COR-L47 (cell line): ENCODE measurements at places on chromosomes 11 and 22.

DNA sequence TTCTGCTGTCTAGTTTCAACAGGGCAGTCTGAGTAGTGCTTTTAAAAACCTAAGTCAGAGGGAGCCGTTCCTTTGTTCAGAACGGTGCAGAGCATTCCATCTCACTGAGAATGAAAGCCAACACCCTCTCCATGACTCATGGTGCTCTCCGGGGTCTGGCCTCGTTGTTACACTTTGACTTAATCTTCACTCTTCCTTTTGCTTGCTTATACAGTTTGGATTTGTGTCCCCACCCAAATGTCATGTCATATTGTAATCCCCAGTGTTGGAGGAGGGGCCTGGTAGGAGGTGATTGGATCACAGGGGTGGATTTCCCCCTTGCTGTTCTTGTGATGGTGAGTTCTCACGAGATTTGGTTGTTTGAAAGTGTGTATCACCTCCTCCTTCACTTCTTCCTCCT, 292.2 kb downstream of the ST3GAL4 start:
- DNase-seq, result no peak

DNA sequence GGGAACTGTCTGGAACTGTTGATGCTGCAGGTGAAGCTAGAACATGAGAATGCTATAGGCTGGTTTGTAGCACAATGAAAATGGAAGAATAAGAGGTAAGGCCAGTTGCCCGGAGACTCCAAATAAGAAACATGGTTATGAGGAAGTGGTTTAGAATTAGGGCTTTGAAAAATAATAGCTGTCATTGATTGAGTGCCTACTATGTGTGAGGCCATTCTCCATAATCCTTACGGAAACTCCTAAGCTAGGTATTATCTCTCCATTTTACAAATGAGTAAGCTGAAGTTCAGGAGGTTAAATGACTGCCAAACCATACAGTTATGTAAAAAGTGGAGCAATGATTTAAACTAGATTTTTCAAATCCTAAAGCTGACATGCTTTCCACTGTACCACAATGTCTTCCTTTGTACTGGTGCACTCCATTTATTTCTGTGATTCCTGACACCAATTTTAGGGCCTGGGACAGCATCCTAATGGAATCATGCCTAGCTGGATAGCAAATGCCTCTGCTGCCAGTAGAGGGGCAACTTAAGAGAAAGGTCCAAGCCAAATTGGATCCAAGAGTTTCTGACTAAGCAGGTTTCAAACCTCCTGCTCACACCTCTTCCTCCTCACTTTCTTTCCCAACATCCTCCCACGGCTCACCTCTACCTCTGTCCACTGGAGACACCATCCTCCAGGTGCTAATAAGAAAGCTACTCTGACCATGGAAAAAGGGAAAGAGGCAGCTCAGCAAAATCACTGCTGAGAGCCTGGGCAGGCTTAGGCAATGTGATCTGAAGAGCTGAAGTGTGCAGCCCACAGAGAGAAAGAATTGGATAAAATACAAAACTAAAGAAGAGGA, 46.9 kb upstream of the PICALM start:
- no peak for DNase-seq

GRCh38 chr11:78189851-78190250, 1.1 kb downstream of the USP35 start:
- DNase-seq, result no peak

DNA sequence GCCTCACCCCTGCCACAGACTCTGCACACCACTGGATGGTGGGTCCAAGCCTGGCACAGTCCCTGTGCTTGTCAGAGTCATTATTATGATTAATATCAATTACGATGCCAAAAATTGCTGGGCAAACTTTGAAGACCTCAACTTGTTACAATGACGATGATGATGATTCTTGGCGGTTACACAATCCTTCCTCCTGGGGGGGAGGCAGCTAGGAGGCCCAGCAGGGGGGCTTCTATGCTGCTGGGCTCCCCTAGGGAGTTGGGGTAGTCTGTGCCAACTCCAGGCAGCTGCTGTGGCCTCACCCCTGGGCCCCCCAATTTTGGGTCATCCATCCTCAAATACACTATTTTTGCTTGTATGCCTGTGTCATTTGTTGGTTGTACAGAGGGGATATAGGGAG, 12.0 kb downstream of the SLC35E4 start:
- DNase-seq, result no peak

- DNase-seq, result no peak
Observed at GRCh38 chr11:95058621-95059020, 8.1 kb upstream of the SRSF8 start.

GRCh38 chr22:39946503-39947219, 13.5 kb upstream of the TMA7B start:
- peak; percentile 51 for DNase-seq

GRCh38 chr11:64094463-64095260, 58.9 kb downstream of the FLRT1 start:
- no peak for DNase-seq

GRCh38 chr11:109847621-109848020, 245.6 kb upstream of the ZC3H12C start:
- DNase-seq, result no peak

- no peak for DNase-seq
Observed at GRCh38 chr11:7436657-7437056, 48.6 kb upstream of the OLFML1 start.

- no peak for DNase-seq
Observed at GRCh38 chr11:71443736-71444445, 4.3 kb downstream of the DHCR7 start.

DNA sequence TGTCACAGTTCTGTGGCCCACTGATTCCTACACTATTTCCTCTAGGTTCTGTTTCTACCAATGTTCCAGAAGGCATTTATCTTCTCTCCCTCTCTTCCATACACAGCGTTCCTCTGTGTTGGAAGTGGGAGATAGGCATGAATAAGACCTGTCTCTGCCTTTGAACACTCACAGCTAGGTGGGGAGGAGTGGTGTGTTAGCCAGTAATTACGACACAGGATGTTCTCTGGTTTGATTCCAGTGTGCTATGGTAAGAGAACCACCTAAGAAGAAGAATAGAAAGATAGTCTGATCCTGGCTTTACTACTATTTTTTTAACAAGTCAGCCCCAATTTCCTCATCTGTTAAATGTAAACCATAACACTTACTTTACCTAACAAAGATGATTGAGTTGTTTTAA, 200.2 kb upstream of the MTMR2 start:
- no peak for DNase-seq

DNA sequence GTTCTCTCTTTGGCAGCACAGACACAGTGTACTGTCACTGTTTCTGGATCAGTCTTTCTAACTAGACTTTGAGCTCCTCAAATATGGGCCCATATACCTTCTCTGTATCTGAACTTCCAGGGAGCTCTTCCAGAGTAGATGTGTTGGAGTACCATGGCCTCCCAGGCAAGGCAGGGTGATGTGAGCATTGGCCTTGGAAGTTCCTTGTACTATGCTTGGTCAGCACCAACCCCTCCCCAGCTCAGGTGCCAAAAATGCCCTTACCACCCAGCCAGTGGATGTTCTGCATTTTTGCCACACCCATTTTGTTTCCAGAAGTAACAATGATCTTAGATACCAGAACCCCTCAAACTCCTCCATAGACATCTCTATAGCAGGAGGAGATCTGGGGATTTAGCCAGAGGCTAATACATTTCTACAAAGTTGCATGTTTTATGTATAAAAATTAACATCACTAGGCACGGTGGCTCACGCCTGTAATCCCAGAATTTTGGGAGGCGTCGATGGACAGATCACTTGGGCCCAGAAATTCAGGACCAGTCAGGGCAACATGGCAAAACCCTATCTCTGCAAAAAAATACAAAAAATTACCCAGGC, 132.7 kb downstream of the CCDC81 start:
- no peak for DNase-seq

GRCh38 chr11:8101421-8101820, 20.4 kb downstream of the TUB start:
- DNase-seq, result no peak

- DNase-seq, result no peak
Observed at GRCh38 chr22:41699264-41700107, at the start of gene MEI1. MEI1 (plus strand) TSS chr22:41699503; CDS start chr22:41699539, 36 bp downstream.

GRCh38 chr22:40609216-40609615, 27.3 kb downstream of the MRTFA start:
- no peak for DNase-seq

DNA sequence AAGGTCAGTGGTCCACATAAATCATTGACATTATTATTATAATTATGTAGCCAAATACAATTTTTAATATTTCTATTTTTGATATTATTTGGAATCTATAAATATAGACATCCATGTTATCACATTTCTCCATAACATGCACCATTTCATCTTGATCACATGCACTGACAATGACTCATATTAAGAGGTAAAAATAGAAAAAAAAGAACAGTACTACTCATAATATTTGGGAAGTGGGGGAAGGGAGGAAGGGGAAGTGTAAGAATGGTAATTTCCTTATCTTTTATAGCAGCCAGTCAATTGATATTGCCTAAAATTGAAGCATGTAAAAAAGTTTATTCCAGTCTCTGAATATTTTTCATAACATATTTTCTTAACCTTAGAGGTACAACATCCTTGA, 72.3 kb downstream of the ADM start:
- no peak for DNase-seq

DNA sequence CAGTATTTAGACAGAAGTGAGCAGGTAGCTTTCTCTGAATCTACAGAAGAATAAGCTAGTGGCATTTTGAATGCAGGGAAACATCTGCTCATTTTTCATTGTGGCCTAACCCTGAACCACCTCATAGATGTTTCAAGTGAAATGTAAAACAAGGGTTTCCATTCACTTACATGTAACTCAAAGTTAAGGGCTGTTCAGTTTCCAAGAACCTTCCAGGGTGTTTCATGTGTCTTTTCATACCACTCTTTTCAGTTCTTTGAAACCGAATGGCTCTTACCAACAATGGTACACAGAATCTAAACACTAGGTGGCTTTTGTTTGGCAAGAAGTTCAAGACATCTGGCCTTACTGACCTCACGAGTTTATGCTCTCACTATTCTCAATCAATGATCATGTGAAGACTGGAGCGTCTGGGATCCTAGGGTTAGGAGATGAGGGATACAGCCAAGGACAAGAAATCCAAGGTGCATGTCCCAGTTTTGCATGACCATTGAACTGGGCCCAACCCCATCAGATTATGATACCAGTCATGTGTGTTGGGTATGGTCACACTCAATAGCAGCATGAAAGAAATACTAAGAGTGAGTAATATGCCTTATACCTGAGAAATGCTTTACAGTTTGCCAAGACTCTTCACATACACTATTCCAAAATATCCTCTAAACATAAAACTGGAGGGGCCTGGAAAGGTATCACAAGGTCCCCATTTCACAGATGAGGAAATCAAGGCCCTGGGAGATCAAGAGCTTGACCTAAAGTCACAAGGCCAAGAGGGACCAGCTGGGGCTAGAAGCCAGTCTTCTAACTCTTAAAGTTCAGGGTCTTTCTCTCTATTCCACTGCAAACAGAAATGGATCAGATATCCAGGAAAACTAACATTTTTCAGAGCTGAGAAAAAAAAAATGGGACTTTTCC, 92.7 kb downstream of the ETS1 start:
- DNase-seq, result no peak

DNA sequence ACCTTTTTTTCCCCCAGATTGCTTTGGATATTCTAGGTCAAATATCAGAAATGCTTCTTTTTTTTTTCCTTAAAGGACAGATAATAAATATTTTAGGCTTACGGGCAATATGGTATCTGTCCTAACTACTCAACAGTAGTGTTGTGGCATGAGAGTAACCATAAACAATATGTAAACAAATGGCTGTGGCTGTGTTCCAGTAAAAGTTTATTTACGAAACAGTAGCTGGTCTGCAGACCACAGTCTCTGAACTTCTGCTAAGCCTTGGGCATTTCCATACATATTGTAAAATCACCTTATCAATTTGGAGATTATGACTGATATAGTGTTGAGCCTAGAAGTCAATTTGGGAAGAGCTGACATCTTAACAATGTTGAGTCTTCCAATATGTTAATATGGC, 139.0 kb upstream of the PITPNB start:
- DNase-seq, result no peak

GRCh38 chr22:41334215-41334614, 32.9 kb downstream of the ZC3H7B start:
- DNase-seq, result no peak

DNA sequence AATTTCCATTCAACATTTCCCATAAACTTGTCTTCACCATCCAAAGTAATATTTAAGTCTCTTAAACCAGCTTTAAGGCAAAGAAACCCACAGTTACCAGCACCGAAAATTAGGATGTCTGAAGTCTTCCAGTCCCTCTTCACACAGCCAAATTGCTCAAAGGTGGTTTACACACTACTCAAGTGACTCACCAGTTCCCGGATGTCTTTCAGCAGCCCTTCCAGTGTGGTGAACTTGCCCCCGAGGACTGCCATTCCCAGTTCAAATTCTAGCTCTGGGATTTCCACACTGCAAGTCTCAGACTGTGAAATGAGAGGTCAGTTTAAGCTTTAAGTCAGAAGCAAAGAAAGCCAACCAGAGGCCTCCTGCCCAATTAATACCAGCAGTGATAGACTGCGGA, 5.1 kb downstream of the ZPR1 start:
- DNase-seq, result no peak

- DNase-seq, result peak; percentile 51
Observed at GRCh38 chr11:763073-763463, 14.2 kb downstream of the GATD1 start.

DNA sequence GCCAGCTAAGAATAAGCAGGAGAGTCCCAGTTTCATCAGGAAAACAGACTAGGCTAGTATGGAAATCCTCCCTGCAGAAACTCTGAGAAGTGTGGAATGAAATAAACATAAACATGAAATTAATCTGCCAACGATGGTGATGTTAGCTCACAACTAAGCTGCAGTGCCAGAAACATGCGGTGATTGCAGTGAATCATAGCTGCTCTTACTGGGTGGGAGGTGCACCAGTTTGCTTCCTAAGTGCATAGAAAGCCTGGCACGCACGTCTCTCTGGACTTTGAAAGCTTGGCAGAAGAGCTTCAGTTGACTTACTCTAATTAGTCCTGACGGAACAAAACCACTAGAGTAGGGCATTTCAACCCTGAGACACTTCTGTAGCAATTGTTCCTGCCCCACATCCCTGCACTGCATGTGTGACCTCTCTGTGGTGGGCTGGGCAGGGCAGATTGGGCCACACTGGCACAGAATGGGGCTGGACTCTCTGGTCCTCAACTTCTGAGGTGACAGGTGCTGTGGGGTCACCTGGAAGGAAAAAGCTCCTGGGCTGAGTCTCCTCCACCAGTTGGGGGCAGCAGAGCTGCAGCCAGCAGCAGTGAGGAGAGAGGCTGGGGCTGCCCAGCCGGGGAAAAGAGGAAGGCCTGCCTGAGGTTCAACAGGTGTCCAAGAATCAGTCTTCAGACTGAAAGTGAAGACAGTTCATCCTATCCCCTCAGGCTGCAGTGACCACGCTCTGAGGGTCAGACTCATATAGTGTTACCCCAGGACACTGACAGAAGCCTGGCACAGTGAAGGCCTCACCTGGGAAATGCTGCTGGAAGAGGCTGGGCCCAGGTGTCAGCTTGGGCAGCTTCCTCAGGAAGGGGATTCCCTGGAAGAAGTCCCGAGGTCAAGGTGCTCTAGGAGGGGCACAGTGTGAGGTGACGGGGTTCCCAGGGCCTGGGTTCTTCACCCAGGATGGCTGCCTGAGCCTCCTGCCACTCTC, 40.5 kb downstream of the GGTLC2 start:
- DNase-seq, result no peak

GRCh38 chr11:111322534-111322933, 24.2 kb downstream of the POU2AF3 start:
- DNase-seq, result no peak

- DNase-seq, result no peak
Observed at GRCh38 chr11:17922416-17922788, 90.4 kb downstream of the SERGEF start.
